ENCODE measurements at places on chromosomes 3 and 15.

- peak; percentile 69 for DNase-seq
These were observed 27.0 kb upstream of the DENND4A start for GRCh38 chr15:65818927-65819562.

GRCh38 chr3:59793976-59794375 is 744.2 kb upstream of the CFAP20DC start:
- no peak for DNase-seq

DNA sequence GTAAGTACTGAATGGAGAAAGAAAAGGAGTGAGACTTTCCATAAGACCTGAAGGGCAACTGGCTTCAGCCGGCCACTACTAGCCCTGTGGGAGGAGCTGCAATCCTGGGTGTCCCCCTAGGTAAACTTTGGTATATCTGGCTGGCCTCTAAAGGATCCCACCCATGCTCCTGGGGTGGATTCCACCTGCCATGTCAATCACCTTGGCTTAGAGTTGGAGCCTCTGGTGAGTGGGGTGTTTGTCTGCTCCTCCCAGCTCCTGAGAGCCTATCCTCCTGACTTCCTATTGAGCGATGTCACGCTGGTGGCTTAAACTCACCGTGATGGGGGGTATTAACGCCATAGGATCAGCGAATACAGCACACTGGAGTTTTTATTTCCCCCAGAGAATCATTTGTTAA is 2.6 kb downstream of the SPTBN5 start:
- DNase-seq, result no peak

DNA sequence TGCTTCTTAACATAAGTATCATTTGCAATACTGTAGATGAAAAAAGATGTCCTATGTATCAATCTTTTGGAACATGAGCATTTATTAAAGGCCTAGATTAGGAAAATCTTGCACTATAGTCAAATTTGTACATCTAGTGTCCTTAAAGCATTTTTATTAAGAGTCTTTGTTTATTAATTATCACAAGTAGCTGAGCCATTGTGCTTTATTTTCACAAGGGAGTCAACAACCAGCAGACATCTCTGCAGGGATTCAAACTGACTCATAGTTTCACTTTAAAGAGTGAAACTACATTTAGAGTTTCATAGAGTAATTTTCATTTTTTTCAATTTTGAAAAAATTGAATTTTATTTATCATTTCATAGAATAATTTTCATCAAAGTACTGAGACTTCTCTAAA is 94.5 kb upstream of the EIF1B start:
- DNase-seq, result no peak

GRCh38 chr15:70323111-70323851 is 225.6 kb upstream of the TLE3 start:
- DNase-seq, result no peak

- DNase-seq, result no peak
These were observed 76.5 kb downstream of the HMG20A start for GRCh38 chr15:77497110-77497737.

- DNase-seq, result no peak
These were observed 189.6 kb downstream of the XXYLT1 start for GRCh38 chr3:195081242-195081963.

- DNase-seq, result no peak
These were observed 710.3 kb downstream of the ZBBX start for GRCh38 chr3:166669781-166670180.

- peak; percentile 37 for DNase-seq
These were observed 18.3 kb upstream of the NTRK3 start for GRCh38 chr15:88274553-88275460.

DNA sequence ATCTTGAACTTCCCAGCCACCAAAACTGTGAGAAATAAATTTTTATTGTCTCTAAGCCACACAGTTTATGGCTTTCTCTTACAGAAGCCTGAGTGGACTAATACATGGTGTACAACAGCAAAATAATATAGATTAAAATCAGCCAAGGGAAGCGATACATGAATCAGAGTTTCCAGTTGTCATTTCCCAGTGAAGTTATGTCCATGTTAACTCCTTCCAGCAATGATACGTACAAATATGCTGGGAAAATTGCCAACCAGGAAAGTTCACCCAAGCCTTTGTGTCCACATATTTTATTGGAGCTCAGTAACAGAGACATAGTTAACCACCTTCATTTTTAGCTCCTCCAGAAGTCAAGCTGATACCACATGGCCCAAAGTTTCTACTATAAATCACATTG is 280.9 kb upstream of the KCNMB2 start:
- no peak for DNase-seq

DNA sequence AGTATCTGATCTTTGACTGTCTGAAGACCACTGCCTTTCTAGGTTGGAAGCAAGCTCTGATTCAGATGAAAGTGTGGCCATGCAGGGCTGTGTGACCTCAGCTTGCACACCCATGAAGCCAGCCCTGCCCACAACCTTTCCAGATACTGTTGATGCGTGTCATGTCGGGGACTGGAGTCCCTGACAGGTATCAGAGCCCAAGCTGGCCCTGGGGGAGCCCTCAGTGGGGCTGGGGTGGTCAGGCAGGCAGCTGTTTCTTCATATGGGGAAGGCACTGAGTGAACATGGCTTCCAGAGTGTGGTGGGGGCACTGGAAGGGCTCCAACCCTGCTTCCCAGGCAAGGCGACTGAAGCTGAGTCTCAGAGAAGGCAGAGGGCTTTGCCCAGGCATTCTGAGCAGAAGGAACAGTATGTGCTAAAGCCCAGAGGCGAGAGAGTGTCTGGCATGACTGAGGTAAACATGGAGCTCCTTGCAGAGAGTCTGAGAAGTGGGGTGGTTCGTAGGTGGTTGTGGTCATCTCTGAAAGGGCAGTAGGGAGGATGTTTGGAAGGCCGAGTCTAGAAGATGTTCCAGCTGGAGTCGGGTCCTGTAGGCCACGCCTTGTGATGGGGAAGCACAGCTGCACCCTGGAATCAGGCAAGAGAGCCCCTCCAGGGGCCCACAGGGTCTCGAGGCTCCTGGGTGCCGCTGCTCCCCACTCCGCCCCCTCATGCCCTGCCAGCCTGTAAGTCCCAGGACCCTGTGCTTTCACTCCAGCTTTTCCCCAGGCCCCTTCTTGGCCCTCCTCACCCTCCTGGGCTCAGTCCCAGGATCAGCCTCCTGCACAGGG is 122.2 kb downstream of the EEFSEC start:
- no peak for DNase-seq

DNA sequence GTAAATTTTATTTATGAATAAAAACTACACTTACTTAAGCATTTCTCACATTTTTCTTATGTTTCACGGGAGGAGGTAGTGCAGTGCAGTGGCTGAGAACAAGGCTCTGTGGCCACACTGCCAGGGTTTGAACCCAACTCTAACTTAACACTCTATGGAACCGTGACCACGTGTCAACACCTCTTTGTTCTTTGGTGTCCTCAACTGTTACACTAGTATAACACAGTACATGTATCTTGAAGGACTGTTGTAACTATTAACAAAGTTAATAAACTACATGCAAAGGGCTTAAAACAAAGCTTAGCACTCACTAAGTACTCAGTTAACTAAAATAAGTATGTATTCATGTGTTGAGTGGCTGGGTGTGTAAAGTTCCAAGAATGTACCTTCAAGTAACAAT is 19.5 kb downstream of the CD47 start:
- DNase-seq, result no peak

- no peak for DNase-seq
These were observed 13.3 kb downstream of the HRH1 start for GRCh38 chr3:11167590-11167989.

- DNase-seq, result no peak
These were observed 15.3 kb upstream of the IGDCC3 start for GRCh38 chr15:65393091-65393490.

GRCh38 chr15:35857567-35858226 is 311.7 kb upstream of the DPH6 start:
- no peak for DNase-seq

DNA sequence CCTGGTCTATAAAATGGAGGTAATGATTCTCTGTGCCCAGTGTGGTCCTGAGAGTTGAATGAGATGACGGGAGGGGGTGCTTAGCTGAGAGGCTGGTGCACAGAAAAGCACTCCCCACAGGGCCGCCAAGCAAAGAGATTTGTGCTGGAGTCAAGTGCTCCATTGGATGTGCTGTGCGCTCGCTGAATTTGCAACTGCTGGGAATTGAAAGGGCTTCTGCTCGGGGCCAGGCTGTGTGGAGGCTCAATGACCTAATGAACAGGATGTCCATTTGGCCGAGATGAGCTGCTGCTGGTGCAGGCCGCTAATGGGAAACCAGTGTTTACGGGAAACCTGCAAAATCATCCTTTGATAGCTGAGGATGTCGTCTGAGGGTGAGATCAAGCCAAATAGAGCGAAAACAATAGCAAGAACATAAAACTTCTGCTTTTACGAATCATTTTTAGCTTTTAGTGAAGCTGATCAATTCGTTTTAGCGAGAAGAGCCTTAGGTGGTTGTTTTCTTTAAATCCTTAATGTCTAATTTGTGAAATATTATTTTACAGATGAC is 211.7 kb downstream of the GABRG3 start:
- DNase-seq, result no peak

Data from memory B cell (primary cell).